SW480 (cell line): ENCODE measurements at places on chromosomes 12 and 14.

DNA sequence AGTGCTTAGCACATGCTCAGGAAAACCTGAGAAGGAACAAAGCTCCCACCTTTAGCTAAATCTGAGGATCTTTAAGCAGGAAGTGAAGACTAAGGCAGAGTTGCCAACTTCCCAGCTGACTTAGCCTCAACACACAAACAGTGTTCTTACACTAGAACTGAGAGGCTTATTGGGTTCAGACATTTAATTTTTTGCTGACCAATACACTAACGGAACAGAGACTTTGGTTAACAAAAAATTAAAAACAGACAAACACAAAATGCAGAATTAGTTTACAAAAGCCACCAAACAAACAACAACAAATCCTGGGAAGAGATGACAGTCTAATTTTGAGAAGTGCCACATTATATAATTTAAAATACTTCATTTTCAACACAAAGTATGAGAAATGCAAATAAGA, 1123.7 kb upstream of the ATXN7L3B start:
- DNase-seq: no peak

GRCh38 chr12:31578632-31579031, 12.3 kb downstream of the DENND5B start:
- DNase-seq: no peak

DNA sequence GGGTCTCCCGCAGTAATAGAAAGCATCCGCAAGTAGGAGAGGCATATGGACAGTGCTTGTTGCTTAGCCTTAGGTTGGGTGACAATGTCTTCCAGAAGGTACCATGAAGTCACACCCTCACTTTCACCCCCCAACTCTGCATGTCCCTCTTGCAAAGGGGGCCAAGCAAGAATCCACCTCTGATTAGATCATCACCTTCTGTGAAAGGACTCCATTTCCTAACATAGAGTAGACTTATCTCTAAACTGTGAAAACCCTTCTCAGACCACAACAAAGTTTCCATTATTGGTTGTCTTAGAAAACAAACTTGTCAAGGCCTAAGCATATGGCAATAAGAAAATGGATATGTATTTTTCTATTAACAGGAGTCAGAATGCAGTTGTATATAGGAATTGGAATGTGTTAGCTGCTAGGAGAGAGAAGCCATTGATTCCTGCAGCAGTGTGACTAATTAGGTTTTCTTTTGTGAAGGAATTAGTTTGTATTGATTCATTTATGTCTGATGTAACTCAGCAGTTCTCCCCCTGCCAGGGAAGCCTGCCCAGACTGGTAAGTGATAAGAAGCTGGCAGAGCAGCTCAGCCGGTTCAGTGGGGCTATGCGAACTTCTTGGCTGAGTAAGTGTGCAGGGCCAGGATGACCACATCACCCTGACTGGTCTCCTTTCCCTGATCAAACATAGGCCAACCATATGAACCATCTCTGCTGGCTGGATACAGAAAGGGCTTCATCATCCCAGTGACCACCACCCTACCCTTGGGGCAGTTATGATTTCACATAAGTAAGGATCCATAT, 107.3 kb upstream of the CCDC196 start:
- DNase-seq: no peak

DNA sequence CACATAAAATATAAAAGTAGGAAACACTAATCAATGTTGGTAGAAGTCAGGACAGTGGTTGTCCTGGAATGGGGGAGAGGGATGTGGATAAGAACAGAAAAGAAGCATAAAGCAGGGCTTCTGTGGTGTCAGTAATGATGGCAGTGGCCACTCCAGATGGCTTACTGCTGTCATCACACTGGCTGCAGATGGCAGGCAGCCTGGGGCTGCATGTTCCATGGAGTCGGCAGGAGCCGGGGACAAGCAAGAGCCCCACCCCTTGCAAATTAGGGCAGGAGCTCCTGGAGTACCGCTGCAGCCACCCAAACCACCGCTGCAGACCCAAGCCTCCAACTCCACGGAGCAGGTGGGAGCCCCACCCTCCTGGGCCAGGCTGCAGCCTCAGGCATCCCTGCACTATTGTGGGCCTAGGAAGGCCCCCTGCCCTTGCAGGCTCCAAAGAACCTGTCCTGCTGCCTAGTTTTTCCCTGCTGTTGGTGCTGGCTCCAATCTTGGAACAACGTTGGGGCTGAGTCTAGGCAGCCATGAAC, 28.8 kb upstream of the SLC5A8 start:
- no peak for DNase-seq

DNA sequence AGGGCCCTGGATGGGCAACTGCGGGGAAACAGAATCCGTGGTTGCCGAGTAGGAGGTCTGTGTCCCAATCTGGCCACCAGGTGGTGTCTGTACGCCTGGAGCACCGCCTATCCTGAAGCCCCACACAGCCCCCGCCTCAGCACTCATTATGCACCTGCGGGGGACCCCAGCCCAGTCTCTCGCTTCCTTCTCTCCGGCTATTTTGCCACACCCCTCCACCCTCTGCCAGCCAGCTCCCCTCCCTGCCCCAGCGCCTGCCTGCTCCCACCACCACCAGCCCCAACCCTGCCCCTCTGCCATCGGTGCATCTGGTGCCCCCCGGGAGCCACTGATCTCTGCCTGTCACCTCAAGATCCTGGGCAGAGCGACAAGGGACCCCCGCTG, 2.2 kb upstream of the NXPH4 start:
- DNase-seq: peak; percentile 67

DNA sequence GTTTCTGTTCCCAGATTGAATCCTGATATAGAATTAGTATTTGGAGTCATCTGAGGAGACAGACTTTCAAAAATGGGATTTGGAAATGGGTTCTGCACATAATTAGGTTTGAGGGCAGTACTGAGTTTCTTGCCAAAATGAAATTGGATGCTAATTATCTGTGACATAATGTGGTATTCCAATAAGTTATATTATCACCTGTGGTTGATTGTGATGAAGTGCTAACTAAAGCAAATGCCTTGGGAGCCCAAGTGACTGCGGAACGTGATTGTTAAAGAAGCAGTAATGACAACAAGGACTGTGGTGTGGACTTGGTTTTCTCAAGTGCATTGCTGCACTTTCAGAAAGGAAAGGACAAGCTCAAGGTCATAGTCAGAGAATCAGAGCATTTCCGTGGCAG, 337.0 kb downstream of the IPO8 start:
- no peak for DNase-seq

DNA sequence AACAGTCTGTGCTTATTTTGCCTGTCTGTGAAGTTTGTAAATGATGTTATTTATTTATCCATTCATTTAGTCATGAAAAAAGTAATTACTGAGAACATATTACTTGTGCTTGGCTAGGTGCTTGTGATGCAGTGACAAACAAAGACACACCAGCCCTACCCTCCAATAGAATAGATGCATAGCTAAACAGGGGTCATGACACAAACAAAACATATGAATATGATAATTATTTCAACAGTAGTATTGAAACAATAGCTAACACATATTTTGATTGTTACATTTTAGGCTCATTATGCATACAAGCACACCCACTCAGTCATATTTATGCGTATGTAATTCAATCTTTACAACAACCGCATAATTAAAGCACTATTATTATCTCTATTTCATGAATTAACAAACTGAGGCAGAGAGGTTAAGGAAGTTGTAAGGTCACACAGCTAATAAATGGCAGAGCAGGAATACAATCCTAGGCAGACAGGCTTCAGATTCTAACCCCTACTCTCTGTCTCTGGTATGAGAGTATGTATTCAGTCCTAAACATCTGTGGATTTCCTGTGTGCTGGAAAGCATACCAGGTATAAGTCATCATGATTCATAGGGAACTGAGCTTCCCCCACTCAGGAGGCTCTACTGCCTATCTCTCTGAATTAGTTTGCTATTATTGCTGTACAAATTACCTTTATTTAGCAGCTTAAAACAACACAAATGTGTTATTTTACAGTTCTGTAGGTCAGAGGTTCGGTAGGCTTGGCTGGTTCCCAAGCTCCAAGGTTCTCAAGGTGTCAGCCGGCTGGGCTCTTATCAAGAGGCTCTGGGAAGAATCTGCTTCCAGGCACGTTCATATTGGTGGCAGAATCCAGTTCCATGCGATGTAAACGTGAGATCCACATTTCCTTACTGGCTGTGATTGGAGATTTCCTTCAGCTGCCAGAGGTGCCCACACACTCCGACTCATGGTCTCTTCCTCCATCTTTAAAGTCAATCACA, 509.4 kb downstream of the GALC start:
- DNase-seq: no peak

GRCh38 chr14:55005071-55005470, 21.8 kb downstream of the WDHD1 start:
- DNase-seq: no peak

DNA sequence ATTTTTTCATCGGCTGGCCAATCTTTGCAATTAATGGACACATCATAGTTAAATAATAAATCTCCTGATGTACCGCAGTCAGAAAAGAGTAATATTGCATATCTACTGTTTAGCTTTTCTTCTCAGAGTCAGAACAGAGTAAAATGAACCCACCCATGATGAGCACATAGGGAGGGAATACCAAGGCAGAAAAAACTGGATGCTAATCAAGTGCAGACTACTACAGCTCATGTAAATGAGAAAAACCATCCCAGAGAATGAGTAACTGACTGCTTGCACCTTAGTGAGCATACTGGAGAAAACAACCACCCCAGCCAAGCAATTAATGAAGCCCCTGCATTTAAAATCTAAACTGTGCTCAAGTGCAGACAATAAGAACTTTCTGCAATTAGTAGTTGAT, 483.7 kb downstream of the MDGA2 start:
- no peak for DNase-seq
